ENCODE measurements at places on chromosomes 16 and 17.

DNA sequence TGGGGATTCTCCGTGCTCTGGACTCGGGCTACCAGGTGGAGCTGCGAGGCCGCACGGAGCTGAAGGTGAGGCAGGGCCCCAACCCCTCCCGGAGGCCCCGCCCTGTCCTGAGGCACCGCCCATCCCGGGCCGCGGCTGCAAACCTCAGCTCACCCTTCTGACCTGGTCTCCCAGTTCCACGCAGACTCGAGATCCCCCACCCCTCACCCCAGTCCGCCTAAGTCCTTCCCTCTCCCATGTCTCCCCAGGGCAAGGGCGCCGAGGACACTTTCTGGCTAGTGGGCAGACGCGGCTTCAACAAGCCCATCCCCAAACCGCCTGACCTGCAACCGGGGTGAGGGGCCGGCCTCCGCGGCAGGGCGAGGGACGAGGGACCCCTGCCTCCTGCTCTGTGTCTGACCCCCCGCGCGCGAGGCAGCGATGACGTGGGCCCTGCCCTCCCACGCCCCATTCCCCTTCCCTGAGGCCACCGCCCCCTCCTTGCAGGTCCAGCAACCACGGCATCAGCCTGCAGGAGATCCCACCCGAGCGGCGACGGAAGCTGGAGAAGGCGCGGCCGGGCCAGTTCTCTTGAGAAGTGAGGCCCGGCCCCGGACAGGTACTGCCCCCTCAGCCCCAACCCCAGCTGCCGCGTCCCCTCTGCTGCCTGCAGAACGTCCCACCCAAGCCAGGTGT is 13.7 kb downstream of the GUCY2D start:
- peaks cover 29% of the 10 kb centered on the region for H3K27me3 ChIP-seq
- no peak overlapping the region for H3K27ac ChIP-seq
- DNase-seq, result no peak

DNA sequence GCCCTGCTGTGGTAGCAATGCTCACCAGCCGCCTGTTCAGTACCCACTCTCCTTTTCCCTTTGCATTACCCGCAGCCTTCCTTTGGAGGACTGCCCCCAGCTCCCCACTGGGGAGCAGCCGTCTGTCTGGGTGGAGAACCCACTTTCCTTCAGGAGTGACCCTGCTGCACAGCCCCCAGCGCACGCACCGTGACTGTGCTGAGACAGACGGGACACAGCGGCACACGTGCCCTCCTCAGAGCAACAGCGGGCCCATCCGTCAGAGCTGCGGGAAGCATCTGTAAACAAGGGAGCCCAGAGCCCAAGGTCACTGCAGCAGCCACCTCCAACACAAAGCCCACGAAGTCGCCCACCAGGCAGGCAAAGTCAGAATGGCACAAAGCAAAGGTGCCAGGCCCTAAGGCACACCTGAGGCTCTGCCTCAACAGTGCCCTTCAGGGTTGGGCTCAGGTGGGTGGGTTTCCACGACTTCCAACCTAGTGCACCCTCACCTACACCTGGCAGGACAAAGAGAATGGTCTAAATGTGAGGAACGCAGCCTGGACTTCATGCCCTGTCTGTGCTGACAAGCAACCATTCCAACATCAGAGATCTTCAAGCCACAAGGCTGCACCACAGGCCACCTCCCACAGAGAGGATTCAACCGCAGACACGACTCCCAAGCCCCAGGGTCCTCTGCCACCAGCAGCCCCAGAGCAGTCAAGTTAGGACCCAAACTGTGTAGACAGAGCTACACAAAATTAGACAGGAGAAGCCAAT is 9.9 kb downstream of the AXIN1 start:
- peaks cover 24% of the 10 kb centered on the region for H3K4me1 ChIP-seq
- peak overlapping the region; percentile 45 for H3K4me3 ChIP-seq
- no peaks in the 10 kb centered on the region for H3K27me3 ChIP-seq

DNA sequence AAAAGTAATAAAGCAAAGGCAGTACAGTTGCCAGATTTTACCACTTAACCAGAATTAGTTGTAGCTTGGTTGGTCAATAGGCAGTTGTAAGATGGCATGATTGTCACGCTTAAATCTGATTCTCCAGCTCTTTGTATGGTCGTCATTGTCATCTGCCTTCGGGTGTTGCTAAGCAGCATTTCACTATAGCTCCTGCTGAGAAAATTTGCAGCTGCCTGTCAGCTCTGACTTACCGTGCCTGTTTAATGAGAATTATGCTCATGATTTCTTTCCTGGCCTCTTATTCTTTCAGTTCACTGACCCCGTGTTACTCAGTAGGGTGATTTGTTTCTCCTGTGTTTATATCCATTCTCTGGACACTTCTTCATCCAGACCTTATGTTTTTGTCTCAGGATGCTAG is 66.7 kb downstream of the TANGO6 start:
- H3K27me3 ChIP-seq, result no peaks in the 10 kb centered on the region
- no peaks in the 10 kb centered on the region for H3K4me1 ChIP-seq
- H3K4me3 ChIP-seq, result no peak overlapping the region
- no peak overlapping the region for H3K27ac ChIP-seq

- H3K4me3 ChIP-seq, result no peak overlapping the region
- H3K36me3 ChIP-seq, result peaks cover 18% of the 10 kb centered on the region
- H3K27ac ChIP-seq, result no peak overlapping the region
- no peaks in the 10 kb centered on the region for H3K27me3 ChIP-seq
Observed at GRCh38 chr17:32161506-32162365, 19.4 kb downstream of the RHOT1 start.

DNA sequence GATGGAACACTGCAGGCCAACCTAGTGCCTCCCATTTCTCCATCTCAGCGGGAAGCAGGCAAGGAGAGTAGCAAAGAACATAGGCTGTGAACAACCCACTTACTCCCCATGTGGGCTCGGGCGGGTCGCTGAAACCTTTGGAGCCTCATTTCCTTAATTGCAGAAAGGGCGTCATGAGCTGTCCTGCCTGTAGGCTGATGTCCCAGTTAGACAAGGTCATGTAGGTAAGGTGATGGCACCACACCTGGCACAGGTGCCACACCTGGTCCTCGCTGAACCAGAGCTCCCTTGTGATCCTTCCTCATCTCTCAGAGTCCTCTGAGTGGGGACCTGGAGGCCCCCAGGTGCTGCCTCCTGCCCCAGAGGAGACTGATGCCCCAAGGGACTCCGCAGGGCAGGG is 22.9 kb downstream of the ABCC3 start:
- no peak overlapping the region for H3K27ac ChIP-seq
- no peak for DNase-seq
- peaks cover 20% of the 10 kb centered on the region for H3K4me1 ChIP-seq
- H3K4me3 ChIP-seq, result no peak overlapping the region
- peaks cover 5% of the 10 kb centered on the region for H3K27me3 ChIP-seq
- H3K36me3 ChIP-seq, result no peaks in the 10 kb centered on the region

DNA sequence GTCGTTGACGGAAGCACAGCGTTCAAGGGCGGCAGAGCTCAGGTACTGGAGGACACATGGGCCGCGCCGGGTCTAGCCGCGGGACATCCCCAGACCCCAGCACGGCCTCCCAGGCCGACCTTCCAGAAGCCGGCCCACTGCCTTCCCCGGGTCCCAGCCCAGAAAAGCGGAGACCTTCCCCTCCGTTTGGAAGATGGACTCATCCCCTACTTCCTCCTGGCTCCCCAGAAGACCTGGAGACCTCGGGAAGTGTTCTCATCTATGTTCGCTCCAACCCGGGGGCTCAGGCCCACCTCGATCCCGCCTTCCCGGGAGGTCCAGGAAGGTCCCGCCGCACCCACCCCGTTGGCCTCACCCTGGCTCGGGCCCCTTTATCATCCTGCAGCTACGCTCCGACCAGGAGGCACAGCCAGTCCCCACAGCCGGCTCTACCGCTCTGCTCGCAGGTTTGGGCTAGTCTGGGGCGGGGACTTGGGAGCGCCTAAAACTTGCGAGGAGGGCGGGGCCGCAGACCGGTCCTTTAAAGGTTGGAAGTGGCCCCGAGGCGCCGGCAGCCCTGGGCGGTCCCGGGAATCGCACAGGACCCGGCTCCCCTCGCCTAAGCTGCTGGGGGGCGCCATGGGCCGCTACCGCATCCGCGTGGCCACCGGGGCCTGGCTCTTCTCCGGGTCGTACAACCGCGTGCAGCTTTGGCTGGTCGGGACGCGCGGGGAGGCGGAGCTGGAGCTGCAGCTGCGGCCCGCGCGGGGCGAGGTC is at the start of gene ALOX12:
Gene ALOX12, plus strand, starts transcription at position 550 of the 756 bp plus-strand sequence. Its CDS starts 69 bp downstream, at position 619.
- peaks cover 30% of the 10 kb centered on the region for H3K36me3 ChIP-seq
- H3K4me1 ChIP-seq, result no peaks in the 10 kb centered on the region
- H3K4me3 ChIP-seq, result no peak within 1 kb of the TSS
- DNase-seq, result no peak
- H3K27me3 ChIP-seq, result no peaks in the 10 kb centered on the region

- H3K4me3 ChIP-seq, result no peak overlapping the region
- H3K36me3 ChIP-seq, result no peaks in the 10 kb centered on the region
- H3K27me3 ChIP-seq, result no peaks in the 10 kb centered on the region
- H3K27ac ChIP-seq, result no peak overlapping the region
- no peak for DNase-seq
- H3K4me1 ChIP-seq, result no peaks in the 10 kb centered on the region
Observed at GRCh38 chr16:65098916-65099315, 22.9 kb downstream of the CDH11 start.

DNA sequence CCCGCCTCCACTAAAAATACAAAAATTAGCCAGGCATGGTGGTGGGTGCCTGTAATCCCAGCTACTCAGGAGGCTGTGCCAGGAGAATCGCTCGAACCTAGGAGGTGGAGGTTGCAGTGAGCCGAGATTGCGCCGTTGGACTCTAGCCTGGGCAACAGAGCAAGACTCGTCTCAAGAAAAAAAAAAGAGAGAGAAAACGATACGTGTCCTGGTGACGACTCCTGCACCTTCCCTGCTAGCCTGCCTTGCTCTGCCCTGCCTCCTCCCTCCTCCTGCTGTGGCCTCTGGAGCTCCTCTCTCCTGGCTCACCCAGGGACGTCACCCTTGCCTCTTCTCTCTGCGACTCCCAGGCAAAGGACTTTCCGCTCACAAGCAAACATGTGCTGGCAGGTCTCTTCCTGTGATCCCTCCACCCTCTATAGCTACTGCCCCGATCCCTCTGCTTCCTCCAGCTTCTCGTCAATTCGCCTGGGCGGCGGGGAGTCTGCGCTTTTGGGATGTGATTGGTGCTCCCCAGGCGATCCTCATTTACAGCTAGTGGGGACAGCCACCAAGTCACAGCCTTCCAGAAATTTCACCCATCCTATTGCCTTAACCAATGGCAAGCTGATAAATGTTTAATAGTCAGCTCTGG is 25.5 kb upstream of the CBX4 start:
- no peaks in the 10 kb centered on the region for H3K36me3 ChIP-seq
- H3K27me3 ChIP-seq, result peaks cover 5% of the 10 kb centered on the region
- no peak overlapping the region for H3K27ac ChIP-seq
- no peak overlapping the region for H3K4me3 ChIP-seq
- no peak for DNase-seq

- peak overlapping the region; percentile 94 for H3K4me3 ChIP-seq
- peak; percentile 25 for DNase-seq
Observed at GRCh38 chr17:78358538-78359320, 1.1 kb downstream of the SOCS3 start.

- no peak for DNase-seq
- no peaks in the 10 kb centered on the region for H3K36me3 ChIP-seq
- H3K27ac ChIP-seq, result no peak overlapping the region
- no peak overlapping the region for H3K4me3 ChIP-seq
- no peaks in the 10 kb centered on the region for H3K4me1 ChIP-seq
- H3K27me3 ChIP-seq, result peaks cover 9% of the 10 kb centered on the region
Observed at GRCh38 chr16:55585631-55586030, 19.1 kb downstream of the CAPNS2 start.

- no peaks in the 10 kb centered on the region for H3K36me3 ChIP-seq
- no peak overlapping the region for H3K27ac ChIP-seq
- H3K27me3 ChIP-seq, result peaks cover 12% of the 10 kb centered on the region
- no peak for DNase-seq
- H3K4me1 ChIP-seq, result no peaks in the 10 kb centered on the region
Observed at GRCh38 chr17:36459045-36459444, 27.4 kb upstream of the ZNHIT3 start.

DNA sequence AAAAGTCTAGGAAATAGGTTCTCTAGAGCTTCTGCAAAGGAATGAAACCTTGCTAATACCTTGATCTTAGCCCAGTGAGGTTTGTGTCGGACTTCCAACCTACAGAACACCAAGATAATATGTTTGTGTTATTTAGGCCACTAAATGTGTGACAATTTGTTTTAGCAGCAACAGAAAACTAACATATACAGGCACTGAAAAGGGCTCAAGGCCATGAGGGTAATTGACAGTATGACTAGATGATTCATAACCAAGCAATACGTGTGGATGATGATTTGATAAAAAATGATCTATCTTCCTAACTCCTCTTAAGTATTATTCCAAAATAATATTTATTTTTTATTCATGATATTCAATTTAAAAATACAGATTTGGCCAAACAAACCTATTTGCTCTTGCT is 27.7 kb upstream of the MED13 start:
- no peak overlapping the region for H3K27ac ChIP-seq
- peaks cover 11% of the 10 kb centered on the region for H3K4me1 ChIP-seq
- H3K27me3 ChIP-seq, result peaks cover 11% of the 10 kb centered on the region
- no peak for DNase-seq
- no peaks in the 10 kb centered on the region for H3K36me3 ChIP-seq

- no peak overlapping the region for H3K4me3 ChIP-seq
- H3K27ac ChIP-seq, result no peak overlapping the region
- H3K27me3 ChIP-seq, result peaks cover 9% of the 10 kb centered on the region
- no peak for DNase-seq
- no peaks in the 10 kb centered on the region for H3K4me1 ChIP-seq
Observed at GRCh38 chr16:2987833-2988232, 7.6 kb upstream of the PKMYT1 start.

DNA sequence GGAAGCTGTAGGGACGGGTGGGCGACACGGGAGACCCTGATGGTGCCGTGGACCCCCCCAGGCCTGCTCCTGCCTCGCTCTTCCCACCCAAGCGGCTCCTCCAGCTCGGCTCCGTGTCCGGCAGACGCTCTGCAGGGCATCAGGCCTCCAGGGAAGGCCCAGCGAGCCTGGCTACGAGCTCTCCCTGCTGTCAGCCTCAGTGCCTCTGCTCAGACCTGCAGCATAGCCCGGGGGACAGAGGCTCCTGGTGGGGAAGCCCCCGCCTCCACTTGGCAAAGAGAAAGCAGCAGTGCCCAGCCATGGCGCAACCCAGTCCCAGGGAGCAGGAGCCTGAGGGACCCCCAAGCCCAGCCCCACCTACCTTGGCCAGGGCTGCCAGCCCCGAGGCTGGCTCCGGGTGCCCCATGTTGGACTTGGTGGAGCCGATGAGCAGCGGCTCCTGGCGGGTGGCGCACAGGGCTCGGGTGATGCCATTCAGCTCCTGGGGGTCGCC is 5.9 kb downstream of the FASN start:
- peaks cover 17% of the 10 kb centered on the region for H3K36me3 ChIP-seq
- no peak for DNase-seq
- no peaks in the 10 kb centered on the region for H3K27me3 ChIP-seq
- H3K27ac ChIP-seq, result no peak overlapping the region
- H3K4me1 ChIP-seq, result no peaks in the 10 kb centered on the region

- H3K4me1 ChIP-seq, result no peaks in the 10 kb centered on the region
- H3K27me3 ChIP-seq, result peaks cover 26% of the 10 kb centered on the region
- no peak overlapping the region for H3K27ac ChIP-seq
- H3K36me3 ChIP-seq, result no peaks in the 10 kb centered on the region
- no peak overlapping the region for H3K4me3 ChIP-seq
Observed at GRCh38 chr17:48663134-48663924, 37.2 kb upstream of the HOXB9 start.

- peak within 1 kb of the TSS; percentile 87 for H3K4me3 ChIP-seq
- peak within 1 kb of the TSS; percentile 29 for H3K27ac ChIP-seq
- H3K27me3 ChIP-seq, result peaks cover 64% of the 10 kb centered on the region
- H3K36me3 ChIP-seq, result no peaks in the 10 kb centered on the region
Observed at GRCh38 chr17:47253541-47254402, at the start of gene ITGB3. TSS of gene ITGB3 (plus strand) at chr17:47253827. CDS start at chr17:47253862, 35 bp downstream.

- H3K27ac ChIP-seq, result no peak overlapping the region
- H3K4me3 ChIP-seq, result no peak overlapping the region
- H3K36me3 ChIP-seq, result no peaks in the 10 kb centered on the region
- no peaks in the 10 kb centered on the region for H3K4me1 ChIP-seq
- no peak for DNase-seq
Observed at GRCh38 chr17:9700136-9700535, 54.8 kb downstream of the USP43 start.

Data from activated T-helper 1 cell treated with anti-CD3 and anti-CD28 coated beads, Interleukin-12 subunit alpha, Interleukin-12 subunit beta, Interleukin-2, Interleukin-4 antibody, amounts not matched to agents 30 ng/mL and 10 ng/mL and 1 ng/mL, durations not matched to agents 14 hours and 24 hours and 36 hours (primary cell).